ENCODE measurements at places on chromosomes 5 and 9. TPM values are rescaled to one million over a fixed set of nuclear protein-coding genes. Genes with fewer than 3 reads are reported as not detected.

Gene ASPN
- 16.6 TPM for total RNA-seq

Gene CCDC192
- not detected for total RNA-seq

Gene VLDLR
- 4.6 TPM for total RNA-seq

DNA sequence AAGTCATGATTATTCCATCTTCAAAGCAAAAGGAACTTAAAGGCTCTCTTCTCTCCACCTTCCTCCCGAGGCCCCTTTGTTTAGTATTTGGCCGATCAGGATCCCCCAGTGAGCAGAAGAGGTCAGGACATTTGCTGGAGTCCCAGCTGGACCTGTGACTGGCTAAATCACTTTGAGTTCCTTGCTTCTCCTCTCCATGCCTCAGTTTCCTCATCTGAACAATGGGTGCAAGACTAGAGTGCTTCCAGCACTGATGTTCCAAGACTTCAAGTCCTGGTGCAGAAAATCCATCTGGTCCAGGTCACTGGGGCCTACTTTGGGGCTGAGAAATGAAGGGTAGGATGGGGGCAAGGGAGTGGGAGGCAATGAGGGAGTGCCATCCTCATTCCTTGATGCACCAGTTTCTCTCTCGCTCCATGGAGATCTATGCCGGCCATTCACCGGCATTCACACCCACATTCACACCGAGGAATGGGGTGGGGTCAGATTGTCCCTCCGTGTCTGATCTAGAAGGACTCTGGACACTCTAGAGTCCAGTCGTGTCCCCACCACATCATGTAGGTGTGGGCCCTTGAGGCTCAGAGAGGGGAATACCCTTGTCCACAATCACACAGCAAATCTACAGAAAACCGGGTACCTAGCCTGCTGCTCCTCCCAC, 38.7 kb upstream of the IL17B start:
- peak; percentile 70 for DNase-seq

DNA sequence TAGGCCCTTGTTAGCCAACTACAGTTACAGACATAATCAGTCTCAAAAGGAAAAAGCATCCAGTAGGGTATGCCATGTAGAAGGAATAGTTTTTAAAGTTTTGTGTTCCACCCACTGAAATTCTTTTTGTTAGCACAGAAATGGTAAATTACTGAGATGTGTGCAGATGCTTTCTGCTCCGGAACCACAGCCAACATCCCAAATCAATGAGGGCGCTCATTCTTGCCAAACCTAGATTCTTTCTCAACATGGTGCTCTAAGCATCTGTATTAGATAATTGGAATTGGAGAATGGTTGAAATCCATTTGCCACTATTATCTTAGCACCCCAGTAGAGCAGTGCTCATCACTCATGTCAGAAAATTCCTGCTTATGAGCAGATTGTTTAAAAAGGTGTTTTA, 127.8 kb downstream of the SEC61B start:
- DNase-seq: no peak

DNA sequence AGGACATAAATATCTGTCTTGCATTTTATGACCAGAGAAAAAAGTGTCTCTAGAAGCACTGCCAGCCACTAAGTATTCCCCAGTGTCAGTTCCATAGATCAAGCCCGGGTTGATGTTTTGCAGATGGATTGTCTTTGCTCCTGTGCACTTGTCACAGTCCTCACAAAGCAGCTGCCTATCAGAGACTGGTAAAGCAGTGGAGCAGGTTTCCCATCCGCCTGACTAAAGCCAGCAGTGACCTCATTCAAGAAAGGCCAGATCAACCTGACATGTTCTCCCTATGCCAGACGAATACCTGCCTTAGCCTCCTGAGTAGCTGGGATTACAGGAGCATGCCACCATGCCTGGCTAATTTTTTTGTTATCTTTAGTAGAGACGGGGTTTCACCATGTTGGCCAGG, 26.8 kb upstream of the GARNL3 start:
- DNase-seq: no peak

- no peak for DNase-seq
Observed at GRCh38 chr5:8360012-8360411, 491.1 kb downstream of the MTRR start.

- no peak for DNase-seq
Observed at GRCh38 chr5:36442796-36443195, 141.1 kb upstream of the RANBP3L start.

- DNase-seq: no peak
Observed at GRCh38 chr9:105639936-105640335, 22.3 kb upstream of the TAL2 start.

DNA sequence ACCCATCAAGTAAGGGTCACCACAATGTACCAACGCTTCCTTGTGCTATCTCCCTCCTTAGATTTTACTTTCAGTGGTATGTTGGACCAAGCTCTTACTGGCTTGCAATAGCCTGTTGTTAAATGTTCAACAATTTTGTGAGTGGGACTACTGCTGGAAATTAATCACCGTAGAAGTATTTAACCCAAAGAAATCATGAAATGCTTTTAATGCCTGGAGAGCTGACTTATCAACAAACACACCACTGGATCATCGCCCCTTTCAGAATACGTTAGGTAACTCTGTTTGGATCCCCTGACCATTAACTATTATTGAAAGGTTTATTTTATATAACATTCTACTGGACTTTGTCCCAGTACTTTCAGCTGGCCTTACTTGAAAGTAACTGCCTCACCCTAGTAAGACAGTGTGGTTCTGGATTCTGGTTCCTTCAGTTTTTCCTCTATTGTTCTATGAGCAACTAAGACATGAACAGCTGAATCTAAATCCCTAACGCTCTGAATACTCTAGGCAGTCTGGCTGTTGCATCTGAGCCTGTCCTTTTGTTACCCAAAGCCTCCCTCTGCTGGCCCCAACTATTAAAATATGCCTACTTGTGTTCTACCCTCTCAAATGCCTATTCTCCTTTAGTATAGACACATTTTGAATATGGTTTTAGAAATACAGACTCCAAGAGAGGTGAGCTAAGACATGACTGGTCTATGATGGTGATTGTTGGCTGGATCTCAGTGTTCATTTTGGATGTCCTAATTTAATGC, 1203.4 kb upstream of the DMAC1 start:
- no peak for DNase-seq

DNA sequence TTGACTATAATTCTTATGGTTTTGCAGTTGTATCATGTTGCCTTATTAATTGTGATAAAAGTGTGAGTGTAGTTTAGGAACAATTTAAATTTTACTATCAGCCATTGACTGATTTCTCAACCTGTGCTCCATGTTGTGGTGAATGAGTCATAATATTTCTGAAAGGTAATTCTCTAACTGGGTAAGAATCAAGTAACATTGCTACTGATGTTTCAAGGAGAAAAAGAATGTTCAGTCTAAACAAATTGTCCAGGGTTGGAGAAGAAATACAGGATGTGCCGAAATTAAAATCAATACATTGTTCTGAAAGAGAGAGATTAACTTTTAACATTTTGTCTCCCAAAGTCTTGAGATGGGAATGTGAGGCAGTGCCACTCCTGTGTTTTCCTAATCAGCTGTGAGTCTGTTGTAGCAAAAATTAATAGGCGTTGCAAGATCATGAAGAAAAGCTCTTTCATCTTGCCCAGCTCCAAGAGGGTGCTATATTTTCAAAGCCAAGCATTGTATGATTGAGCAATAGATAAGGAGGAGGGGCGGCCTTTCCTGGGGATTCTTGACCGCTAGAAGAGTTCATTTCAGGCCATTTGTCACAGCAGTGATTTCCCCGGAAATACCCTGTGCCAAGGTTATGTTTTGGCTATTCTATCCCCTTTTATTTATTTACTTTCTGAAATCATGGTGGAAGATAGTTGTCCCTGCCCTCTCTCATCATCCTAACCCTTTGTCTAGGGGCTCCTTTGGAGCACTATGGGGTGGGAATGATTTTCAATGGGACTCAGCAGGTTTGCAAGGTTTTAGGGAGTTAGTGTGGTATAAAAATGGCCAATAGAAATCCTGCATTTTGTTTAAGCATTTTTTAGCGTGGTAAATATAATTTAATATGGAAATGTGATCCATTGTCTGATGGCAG, 151.6 kb downstream of the FOCAD start:
- DNase-seq: no peak

GRCh38 chr5:181166812-181167733, 19.7 kb downstream of the OR2V2 start:
- no peak for DNase-seq

DNA sequence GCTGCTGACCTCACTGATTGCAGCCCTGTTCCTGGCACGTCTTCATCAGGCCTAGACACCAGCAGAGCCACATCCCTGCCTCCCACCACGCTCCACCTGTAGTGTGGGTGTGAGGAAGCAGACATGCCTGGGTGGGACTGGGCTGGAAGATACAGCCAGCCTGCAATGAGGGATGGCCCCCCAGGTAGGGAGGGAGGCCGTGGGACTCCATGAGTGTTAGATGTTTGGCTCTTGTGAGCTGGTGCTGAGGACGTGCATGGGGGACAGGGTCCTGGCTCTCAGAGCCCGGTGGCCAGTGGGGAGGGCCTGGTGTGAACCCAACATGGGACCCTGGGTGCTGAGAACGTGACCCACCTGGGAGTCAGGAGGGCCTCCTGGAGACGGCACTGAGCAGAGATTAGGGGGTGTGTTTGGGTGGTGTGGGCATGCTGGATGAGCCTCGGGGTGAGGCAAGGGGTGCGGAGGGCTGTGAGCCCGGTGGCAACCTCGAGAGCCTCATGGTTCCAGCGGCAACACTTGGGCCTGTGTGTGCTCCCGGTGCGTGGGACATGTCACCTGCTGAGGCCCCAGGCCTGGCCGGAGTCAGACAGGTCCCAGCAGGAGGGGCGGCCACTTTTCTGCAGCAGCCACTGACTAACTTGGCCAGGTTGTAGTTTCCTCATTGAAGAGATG, 87.6 kb downstream of the PHF2 start:
- peak; percentile 53 for DNase-seq

- DNase-seq: no peak
Observed at GRCh38 chr5:149561848-149562247, 10.6 kb upstream of the CSNK1A1 start.

GRCh38 chr5:14581891-14582796, 552 bp downstream of the OTULINL start:
- DNase-seq: peak; percentile 78

DNA sequence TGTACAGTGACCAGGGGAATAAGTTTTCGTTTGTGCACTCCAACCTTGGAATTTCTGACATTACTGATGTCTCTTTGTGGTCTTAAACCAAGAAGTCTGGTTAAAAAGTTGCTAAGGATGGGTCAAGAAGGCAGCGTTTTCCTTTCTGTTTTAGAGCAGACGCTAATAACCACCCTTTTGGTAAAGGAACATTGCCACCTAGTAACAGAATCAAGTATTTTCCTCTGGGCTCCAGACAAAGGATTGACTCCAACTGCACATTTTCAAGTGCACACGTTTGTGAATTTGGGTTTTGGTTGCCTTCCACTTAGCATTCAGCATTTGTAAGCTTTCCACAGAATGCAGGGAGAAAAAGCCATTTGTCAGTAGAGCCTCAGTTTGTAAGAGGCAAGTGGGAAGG, 22.2 kb upstream of the CEP78 start:
- no peak for DNase-seq

DNA sequence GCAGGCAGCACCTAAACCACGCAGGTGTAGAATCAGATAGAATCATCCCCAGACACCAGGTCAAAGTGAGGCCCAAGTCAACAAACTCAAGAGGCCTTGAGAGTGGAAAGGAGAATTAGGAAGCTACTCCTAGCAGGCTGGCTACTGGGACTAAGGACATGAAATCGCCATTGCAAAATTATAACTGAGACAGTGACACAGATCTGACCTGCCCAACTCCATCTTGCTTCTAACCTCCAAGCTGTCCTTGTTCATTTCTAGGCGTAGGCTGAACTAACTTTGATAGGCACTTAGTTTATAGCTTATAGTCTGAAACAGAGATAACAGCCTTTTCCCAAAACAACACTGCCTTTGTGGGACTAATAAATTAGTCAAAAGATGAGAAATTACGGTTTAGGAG, 52.8 kb downstream of the ACTL7B start:
- DNase-seq: no peak

- peak; percentile 69 for DNase-seq
Observed at GRCh38 chr5:177132136-177133095, 1.2 kb upstream of the NSD1 start.

- DNase-seq: no peak
Observed at GRCh38 chr5:17132444-17133083, 84.9 kb upstream of the BASP1 start.

GRCh38 chr5:134552301-134552700, 26.8 kb downstream of the JADE2 start:
- DNase-seq: no peak

DNA sequence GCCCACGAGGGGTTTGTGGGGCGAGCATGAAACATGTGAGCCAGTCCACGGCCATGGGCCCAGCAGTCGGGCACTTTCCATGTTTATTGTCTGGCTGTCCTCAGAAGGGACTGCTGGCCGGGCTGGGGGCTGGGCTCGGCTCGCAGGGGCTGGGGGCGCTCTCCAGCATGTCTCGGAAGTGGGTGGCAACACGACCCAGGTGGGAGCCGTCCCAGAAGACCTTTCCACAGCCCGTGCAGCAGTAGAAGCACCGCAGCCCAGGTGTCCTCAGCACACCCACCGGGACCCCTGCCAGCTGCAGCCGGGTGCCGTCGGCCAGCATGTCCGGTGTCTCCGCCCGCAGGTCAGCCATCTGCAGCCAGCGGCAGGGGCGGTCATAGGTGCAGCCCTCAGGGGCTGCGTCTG, 4.8 kb upstream of the NRARP start:
- DNase-seq: no peak

DNA sequence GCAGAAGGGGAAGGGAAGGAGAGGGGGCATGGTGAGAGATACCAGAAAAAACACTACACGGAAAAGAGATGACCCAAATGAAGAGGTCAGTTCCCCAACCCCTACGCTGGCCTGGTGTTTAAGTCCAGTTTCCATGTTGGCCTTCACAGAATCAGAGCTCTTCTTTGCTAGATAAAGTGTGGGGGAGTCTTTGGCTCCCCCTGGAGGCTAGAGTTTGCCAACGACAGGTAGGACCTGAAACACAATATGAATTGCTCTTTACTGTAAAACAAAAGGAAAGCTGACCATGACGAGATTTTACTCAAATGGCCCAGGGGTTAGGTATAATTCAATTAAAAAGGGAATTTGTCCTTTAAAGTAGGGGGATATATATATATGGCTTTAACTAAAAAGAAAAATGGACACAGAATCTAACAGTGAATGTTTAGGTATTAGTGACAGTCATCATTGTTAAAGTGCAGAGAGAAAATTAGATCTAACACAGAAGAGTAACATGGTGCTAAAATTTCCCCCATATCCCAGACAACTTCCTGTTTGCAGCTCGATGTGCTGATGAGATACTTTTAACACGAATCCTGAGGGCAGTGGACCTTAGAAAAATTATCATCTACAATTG, 92.0 kb downstream of the SV2C start:
- DNase-seq: no peak

DNA sequence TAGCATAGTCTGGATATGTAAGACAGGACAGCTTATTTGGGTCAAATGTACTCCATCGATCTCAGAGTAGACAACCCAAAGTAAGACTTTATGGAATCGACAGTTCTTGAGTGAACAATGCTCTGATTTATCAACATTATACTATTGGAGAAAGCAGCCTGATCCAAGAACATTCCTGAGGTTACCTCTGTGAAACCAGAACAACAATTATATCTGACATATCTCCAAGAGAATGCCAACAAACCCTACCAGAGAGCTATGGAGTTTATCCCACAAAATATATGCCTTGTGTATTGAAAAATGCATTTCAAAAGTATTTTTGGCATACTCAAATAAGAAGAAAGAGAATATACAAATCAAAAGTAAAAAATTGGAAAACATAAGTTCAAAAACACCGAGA, 1985.9 kb downstream of the EFNA5 start:
- DNase-seq: no peak
